Activated CD4-positive, alpha-beta T cell treated with anti-CD3 and anti-CD28 coated beads, Interleukin-2, amount 10 ng/mL, durations not matched to agents 7 days and 5 days (primary cell): ENCODE measurements at places on chromosomes 6 and 20. TPM values are rescaled to one million over a fixed set of nuclear protein-coding genes. Genes with fewer than 3 reads are reported as not detected.

SAMHD1 gene
- 408 TPM for total RNA-seq

VNN1 gene
- total RNA-seq, result not detected

YWHAB gene
- 291 TPM for total RNA-seq

HAO1 gene
- not detected for total RNA-seq

OR2J3 gene
- total RNA-seq, result not detected
